Foreskin fibroblast (primary cell): ENCODE measurements at places on chromosomes 1 and 21.
A peak's percentile ranks its signal among the peaks of the same experiment; 100 is the strongest.

DNA sequence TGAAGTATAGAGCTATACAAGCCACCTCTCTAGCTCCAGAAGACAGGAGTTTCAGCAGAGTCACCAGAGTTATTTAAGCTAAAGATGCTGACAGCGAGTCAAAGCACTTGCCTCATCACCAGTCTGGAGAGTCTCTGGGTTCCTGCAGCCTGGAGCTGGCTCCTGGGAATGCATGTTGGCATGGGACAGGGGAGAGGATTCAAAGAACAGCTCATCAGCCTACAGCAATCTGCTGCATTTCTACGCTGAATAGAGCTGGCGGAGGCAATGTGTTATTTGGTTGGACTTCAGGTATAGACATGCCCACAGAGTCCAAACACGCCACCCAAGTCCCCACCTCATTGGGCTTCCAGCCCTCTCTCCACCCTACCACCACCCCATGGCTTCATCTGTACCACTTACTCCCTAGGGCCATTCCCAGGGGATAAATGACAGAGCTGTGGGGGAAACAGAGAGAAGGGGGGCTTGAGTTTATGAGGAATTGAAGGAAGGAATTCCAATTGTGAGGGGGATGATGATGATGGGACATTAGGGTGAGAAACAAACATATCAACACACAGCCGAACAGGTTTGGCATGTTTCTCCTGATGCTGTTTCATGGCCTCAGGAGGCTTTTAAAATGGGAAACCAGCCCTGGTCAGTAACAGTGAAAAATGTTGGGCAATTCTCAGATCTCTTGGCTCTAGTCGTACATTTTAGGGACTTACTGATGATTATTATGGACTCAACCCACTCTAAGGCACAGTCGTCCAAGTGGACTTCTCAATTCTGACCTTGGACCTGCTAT is 58.4 kb downstream of the PLEKHA6 start:
- DNase-seq = peak; percentile 36

GRCh38 chr21:35095859-35096291 is 46.8 kb upstream of the RUNX1 start:
- peak; percentile 15 for DNase-seq

- DNase-seq = peak; percentile 54
These were observed 152.2 kb downstream of the HIVEP3 start for GRCh38 chr1:41766546-41766945.

DNA sequence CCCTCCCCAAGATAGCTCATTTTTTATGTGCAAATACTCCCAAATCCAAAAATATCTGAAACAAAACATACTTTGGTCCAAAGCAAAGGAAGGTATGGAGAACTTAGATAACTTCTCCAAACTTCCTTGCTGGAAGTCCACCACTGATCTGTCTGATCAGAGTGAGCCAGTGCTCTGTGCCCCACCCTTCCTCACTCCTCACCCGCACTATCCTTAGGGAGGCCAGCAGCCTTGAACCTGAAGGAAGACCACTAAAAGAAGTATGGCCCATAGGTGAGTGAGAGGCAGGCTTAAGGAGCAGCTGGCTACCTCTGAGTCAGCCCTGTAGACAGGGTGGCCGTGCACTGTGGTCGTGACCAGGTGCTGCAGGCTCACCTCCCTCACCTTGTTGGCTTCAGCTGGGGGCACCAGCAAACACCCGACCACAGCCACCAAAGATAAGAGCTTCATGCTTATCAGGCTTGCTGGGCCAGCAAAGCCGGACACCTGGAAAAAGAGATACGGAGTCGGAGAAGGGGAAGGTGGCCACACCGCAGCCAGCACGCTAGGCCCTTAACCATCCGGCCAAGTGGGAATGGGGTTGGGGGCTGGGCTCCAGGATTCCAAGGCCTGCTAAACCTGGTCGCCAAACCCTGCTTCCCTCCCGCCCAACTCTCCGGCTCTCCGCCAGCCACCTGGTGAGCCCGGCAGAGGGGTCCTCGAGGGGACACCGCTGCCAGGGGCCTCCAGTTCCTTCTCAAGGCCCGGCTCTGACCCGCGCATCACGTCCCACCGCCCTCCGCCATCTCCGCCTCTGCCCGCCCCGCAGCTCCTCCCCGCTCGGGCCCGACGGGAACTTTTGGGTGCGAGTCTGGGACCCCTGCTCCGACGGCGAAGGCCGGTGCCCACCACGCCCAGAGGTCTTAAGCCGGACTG is 543 bp downstream of the TMEM9 start:
- no peak for DNase-seq

GRCh38 chr1:37028981-37029617 is 5.2 kb downstream of the GRIK3 start:
- no peak for DNase-seq

GRCh38 chr1:59972216-59972927 is 45.8 kb upstream of the CYP2J2 start:
- DNase-seq = peak; percentile 89

DNA sequence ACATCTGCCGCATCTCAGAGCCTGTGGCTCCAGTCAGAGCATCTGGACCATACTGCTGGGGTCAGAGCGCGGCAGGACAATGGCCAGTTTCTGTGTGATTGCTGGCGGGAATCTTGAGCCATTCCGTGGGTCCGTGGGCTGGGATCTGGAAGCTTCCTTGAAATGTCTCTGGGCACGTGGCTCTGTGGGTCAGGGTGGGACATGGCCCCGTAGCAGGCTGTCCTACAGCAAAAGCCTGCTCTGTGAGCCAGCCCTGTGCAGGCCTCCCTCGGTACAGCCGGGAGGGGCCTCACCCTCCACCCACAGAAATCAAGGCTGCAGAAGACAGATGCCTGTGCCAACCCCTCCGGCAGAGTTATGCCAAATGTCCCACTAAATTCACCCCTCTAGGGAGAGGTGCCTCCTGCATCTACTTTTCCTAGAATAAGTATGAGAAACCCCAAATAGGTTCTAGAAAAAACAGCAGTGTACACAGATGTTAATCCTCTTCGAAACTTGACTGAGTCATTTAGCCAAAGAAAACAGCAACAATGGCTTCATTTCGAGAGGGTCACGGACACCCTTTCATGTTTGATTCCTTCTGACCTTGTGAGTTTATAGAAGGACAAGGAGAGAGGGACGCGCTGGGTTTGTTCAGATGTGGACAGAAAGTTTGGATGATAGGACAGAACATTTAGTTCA is 27.8 kb downstream of the COL18A1 start:
- peak; percentile 78 for DNase-seq

GRCh38 chr1:23915466-23915865 is 2.3 kb upstream of the CNR2 start:
- no peak for DNase-seq

- no peak for DNase-seq
These were observed at the start of gene LAMC2 for GRCh38 chr1:183185941-183186490. TSS of gene LAMC2 (plus strand) at chr1:183186264. CDS start at chr1:183186353, 89 bp downstream.

GRCh38 chr1:174239541-174239940 is 80.2 kb downstream of the RABGAP1L start:
- DNase-seq = no peak

DNA sequence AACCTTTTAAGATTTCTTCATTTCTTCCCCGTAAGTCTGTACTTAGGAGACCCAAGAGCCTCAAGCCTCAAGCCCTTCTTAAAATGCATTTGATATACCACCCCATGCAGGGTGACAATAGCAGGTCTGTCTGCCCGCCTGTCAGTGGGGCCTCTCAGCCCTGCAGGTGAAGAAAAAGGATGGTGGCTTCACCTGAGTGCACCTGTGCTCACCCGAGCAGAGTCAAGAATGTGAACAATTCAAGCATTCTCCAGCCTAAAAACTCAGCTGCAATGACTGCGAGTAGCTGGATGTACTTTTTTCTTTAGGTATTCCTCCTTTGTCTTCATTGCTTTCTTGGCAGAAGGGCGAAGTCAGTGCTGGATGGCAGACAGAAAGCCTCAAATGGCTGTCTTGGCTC is 203.3 kb downstream of the LMX1A start:
- no peak for DNase-seq

DNA sequence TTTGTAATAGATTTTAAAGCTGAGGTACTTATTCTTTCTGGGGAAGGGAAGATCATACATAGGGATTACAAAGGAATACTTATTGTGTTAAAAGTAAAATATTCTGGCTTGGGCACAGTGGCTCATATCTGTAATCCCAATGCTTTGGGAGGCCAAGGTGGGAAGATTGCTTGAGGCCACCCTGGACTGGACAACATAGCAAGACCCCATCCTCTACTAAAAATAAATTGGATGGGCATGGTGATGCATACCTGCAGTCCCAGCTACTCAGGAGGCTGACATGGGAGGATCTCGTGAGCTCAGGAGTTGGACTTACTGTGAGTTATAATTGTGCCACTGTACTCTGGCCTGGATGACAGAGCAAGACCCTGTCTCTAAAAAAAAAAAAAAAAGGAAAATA is 27.6 kb downstream of the GABPB2 start:
- DNase-seq = no peak

DNA sequence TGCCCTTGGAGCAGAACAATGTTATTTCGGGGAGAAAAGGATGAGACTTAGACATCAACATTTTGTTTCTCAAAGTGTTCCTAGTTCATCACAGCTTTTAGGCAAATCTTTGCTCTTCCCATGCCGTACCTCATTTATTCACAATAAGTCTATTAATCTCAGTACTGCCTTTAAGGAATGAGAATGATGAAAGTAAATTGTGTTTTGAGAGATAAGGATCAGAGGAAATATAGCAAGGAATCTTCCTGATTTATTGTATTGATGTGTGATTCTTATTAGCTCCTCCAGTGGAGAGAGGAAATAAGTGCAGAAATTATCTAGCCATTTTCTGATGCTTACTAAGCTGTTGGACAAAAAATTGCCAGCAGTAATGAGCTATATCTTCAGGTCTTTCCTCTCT is 2.0 kb downstream of the POLR3C start:
- DNase-seq = no peak

DNA sequence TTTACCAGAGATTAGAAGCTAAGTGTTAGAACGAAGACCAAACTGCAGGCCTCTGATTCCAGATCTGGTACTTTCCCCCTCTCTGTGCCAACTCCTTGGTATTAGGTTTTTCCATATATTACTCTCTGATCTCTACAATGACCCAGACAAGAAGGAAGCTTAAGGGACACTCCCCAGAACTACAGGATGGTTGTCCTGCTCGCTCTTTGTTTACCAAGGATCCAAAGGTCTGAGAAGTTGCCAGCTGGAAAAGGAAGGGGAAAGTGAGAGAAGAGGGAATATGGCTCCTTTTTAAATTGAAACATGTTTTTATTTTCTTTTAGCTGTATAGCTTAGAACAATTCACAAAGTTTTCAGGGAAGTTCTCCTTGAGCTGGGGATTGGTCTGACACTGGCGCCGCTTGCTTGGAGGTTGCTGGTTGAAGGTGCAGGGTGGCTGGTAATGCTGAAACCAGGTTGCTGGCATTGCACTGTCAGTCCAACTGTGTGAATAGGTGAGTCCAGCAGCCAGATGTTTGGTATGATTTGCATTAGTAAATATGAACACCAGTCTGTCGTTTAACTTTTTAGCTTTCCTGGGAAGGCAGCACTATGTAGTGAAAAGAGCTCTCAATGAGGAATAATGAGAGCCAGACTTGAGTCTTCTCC is 89.3 kb downstream of the NOS1AP start:
- DNase-seq = no peak

GRCh38 chr1:79198832-79199231 is 192.3 kb upstream of the ADGRL4 start:
- peak; percentile 63 for DNase-seq

DNA sequence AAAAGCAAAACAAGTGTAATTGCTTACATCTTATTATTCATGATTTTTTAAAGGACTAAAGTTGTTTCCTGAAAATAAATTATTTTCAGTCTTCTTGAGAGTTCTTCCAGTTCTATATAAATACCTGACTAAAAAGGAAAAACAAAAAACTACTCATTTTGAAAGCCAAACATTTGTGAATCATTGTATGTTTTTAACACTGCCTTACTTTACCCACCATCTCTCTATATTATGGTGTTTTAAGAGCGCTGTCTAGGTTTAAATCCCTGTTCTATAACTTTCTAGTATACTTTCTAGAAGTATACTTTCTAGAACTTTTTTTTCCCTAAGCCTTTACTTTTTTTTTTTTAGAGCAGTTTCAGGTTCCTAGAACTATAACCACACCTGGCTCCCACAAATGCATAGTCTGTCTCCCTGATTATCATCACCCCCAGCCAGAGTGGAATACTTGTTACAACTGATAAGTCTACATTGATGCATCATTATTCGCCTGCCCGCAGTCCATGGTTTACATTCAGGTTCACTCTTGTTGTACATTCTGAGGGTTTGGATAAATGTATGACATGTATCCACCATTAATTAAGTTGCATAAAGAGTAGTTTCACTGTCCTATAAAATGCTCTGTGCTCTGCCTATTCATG is 9.8 kb downstream of the RSBN1 start:
- no peak for DNase-seq

GRCh38 chr1:198001776-198002408 is 84.7 kb downstream of the LHX9 start:
- DNase-seq = peak; percentile 38

DNA sequence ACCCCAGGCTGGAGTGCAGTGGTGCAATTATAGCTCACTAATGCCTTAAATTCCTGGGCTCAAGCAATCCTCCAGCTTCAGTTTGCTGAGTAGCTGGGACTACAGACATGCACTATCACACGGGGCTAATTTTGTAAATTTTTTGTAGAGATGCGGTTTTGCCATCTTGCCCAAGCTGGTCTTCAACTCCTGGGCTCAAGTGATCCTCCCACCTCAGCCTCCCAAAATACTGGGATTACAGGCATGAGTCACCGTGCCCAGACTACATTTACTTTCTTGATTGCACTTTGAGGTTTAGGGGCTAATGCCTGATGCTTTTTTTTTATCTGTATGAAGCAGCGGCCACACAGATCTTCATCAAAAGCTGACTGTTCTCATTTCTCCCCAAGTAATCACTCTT is 124.6 kb downstream of the KIF26B start:
- DNase-seq = no peak

DNA sequence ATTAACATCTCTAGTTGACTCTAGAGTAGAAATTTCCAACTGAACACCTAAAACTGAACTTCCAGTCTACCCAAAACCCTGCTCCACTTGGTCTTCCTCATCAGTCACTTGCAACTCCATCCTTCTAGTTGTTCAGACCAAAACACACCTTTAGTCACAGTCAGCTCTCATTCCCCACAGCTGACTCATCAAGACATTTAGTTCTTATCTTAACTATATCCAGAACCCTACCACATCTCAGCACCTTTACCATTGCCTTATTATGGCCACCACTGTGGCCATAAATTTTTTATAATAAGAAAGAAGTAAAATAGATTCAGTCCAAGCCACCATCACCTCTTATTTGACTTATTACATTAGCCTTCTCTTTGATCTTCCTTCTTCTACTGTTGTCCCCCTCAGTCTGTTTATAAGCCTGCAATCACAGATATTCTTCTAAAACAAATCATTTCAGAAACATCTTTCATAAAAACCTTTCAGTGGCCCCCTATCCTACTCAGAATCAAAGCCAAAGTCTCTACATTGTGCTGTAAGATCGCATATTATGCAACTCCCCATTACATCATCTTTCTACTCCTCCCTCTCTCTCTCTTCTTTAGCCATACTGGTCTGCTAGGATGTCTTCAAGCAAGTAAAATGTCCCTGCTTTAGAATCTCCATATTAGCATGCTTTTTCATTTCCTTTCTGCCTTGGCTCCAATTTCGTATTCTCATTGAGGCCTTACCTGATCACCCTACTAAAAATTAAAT is 275.9 kb downstream of the LRRC40 start:
- DNase-seq = peak; percentile 31
